Kasumi-1 (cell line): ENCODE measurements at places on chromosomes 7 and 10.
A peak's percentile ranks its signal among the peaks of the same experiment; 100 is the strongest.

DNA sequence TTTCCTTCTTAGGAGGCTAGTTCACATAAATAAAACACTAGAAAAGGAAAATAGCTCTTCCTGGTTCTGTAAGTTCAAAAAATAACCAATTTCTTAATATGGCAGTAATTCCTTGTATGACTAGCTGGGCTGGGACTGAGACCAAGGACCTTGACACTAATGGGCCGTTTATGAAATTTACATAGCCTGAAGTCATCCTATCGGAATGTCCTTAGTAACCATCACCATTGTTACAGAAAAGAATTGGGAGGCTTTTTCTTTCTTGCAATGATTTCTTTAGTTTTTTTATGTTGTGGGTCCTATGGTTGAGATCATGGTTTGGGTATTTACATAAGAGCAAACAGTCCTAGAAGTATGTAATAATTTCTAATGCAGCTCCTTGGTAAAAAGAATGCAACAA is 87.1 kb upstream of the HDAC9 start:
- DNase-seq = no peak

- DNase-seq = no peak
Measured at GRCh38 chr7:3910054-3910453, 609.0 kb downstream of the SDK1 start.

- DNase-seq = no peak
Measured at GRCh38 chr10:132516771-132517725, 20.5 kb upstream of the INPP5A start.

GRCh38 chr7:7099584-7100014 is 82.7 kb upstream of the C1GALT1 start:
- peak; percentile 33 for DNase-seq

DNA sequence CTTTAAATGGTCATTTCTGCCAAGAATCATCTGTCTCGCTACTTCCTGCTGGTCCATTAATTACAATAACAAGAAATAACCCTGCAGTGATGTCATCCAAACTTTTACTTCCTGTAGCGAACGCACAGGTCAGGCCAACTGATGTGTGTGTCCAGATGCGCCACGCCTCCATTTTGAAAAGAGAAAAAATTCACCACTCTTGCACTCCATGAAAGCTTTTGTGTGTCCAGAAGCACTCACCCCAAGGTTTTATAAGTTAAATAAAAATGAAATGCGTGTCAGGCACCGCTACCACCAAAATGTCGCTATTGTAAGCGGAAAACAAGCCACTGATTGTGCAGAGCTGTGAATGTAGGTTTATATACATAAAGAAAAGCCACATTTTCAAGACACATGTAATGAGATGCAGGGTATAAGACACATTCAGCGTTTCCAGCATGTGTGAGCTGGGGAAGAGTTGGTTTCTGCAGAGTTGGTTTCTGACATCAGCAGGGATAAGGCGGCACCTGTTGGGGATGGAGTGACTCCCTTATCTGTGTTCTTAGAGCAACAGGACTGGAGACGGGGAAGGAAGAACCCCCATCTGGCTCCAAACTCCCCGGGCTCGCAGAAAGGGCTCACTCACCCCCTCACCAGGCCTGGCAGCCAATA is 83.3 kb downstream of the CTBP2 start:
- no peak for DNase-seq

GRCh38 chr10:101939008-101939648 is 95.5 kb upstream of the KCNIP2 start:
- no peak for DNase-seq

DNA sequence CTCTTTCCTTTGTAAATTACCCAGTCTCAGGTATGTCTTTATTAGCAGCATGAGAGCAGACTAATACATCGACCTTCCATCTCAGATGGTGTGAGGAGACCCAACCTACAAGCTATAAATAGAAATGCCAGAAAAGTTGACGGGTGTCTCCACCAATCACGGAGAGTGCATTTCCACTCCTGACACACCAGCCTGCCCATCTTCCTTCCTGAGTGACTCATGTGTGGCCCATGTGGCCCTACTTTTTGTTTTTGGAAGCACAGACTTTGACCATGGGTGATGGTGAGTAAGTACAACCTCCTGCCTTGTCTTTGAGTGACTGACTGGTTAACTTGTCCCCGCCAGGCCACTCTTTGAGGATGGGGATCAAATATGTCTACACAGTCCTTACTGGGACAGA is 147.0 kb downstream of the OAT start:
- no peak for DNase-seq

DNA sequence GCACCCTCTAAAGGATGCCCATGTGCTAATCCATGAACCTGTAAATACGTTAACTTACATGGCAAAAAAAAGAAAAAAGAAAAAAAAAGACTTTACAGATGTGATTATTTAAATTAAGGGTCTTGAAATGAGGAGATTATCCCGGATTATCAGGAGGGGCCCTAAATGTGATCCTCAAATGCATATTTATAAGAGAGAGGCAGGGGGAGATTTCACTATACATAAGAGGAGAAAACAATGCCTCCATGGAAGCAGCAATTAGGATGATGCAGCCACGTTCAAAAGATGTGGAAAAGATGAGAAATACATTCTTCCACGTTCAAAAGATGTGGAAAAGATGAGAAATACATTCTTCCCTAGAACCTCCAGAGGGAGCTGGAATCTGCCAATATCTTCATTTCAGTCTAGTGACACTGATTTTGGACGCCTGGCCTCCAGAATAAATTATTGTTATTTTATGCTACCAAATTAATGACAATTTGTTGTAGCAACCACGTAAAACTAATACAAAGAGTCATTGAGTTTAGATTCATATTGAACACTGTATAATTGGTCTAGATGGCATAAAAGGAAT is 328.4 kb upstream of the GNAI1 start:
- no peak for DNase-seq

DNA sequence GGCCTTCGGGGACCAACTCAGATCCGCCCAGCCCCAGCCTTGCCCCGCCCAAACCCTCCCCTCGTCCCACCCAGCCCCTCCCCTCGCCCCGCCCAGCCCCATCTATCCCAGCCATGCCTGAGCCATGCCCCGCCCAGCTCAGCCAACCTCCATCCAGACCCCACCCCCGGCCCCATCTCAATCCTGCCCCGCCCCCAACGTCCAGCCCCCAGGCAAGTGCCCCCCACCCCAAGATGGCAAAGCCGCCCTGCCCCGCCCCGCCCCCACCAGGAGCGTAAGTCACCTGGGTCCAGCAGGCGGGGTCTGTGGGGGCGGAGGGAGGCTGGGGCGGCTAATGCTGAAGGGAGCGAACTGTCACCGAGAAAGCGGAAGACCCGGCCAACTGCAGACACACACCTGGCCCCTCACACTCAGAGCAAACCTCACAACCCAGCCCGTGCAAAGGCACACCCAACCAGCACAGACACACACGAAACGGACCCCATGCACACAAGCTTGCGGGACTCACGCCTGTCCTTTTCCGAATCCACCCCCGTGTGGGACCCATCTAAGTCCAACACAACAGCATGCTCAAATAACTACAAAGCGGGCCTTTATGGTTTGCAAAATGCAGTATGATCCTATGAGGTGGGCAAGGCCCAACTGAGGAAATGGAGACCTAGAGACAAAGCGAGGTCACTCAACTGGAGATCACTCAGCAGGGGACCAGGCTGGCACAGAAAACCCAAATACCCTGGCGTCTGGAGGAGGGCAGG is 11.5 kb upstream of the OGA start:
- DNase-seq = peak; percentile 72

DNA sequence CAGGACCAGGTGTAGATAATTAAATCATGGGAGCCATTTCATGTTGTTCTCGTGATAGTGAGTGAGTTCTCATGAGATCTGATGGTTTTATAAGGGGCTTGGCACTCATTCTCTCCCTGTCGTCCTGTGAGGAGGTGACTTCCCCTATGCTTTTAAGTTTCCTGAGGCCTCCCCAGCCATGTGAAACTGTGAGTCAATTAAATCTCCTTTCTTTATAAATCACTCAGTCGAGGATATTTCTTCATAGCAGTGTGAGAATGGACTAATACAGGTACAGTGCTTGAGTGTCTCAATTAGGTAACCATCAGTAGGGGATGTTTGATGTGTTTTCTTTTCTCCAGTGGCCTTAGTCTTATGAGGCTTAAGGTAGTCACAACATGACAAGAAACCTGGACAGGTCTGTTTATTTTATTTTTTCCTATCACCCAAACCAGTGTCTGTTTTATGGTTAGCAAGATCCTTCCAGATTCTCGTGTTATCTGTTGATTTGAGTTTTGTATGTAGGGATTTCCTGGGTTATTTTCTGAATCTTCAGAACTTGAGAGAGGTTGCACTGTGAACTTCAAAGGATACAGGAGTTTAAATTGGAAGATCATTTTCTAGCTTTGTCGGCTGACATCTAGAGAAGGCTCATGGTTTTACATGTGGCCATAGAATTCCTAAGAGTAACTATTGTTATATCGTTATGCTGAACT is 32.1 kb downstream of the UMAD1 start:
- no peak for DNase-seq

GRCh38 chr7:50349963-50350944 is 45.7 kb downstream of the IKZF1 start:
- no peak for DNase-seq

DNA sequence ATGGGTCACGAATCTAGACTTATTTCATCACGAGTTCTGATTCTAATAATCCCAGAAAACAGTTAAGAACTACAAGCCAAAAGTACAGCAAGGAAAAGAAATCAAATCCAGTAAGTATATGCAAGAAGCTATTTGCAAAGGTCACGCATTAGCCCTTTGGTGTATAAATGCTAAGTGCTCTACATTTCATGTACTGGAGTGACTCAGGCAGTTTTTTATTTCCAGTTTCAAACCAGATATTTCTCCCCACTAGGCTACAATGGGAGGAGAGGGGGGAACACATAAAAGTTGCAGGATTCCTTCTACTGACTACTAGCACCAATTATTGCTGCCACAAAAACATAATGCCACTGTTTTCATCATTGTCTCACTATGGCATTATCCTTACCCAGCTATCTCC is 148.0 kb downstream of the NRCAM start:
- no peak for DNase-seq

DNA sequence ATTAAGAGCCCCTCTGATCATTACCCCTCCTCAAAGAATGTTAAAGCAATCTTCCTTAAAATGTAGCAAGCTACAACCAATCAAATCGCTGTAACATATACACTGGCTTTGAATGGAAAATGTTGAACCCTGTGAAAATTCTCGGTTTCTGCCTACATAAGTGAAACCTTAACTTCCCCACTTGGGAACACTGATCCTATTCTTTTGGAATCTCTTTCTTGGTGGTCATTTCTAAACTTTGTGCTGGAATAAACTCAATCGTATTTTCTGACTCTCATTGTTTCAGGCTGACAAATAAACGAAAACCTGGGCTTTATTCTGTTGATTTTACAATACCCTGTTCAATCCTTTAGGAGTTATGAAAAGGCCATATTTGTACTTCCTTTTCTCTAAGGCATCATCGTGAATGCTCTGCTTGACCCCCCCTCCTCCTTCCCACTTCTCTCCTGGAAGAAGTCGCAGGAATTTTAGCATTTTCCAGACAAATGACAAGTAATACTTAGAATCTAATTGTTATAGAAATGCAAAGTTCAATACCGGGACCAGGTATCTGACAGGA is 155.1 kb upstream of the FAM13C start:
- no peak for DNase-seq

GRCh38 chr7:23043441-23043840 is 29.5 kb upstream of the HYCC1 start:
- DNase-seq = no peak

DNA sequence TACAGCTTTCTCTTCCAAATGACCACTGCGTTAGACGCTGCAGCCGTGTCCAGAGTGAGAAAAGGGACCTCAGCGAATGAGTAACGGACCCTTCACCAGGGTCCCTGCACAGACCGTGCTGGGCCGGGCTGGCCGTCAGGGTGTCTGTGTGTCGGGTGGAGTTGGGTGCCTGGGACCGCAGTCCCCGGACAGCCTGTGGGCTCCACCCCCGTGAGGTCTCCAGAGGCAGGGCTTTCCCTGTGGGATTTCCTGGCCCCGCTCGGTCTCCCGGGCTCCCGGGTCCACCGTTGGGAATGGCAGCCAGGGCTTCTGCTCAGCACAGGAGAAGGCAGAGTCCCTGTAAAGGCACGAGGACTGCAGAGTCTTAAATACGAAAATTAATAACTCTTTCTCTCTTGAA is 509.7 kb downstream of the TCERG1L start:
- no peak for DNase-seq

GRCh38 chr10:21479570-21480315 is 45.7 kb downstream of the SKIDA1 start:
- no peak for DNase-seq

DNA sequence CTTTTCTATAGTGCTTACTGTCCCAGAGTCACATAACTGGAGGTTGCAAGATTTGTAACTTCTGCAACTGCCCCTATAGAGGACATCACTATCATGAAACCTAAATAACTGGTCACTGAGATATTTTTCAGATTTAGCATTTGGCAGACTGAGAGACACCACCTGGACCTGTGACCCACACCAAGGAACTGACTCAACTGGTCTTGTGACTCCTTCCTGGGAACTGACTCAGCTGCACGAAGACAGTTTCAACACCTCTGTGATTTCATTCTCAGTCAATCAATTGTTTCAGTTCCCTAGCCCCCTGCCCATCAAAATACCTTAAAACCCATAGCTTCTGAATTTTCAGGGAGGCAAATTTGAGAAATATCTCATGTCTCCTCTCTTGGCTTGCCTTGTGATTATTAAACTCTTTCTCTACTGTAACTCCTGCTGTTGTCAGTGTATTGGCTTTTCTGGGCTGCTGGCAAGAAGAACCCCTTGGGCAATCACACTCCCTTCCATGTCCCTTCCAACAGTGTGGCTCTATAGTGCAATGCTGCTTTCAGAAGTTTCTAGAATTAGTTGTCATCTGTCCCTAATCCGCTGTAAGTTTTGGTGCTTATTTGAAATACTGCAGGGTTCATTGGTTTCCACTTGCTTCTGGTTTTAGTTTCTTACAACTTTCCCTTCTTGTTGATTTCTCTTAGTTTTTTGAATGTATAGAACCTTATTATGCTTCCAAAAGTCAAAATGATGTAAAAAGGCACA is 127.8 kb upstream of the ADCY1 start:
- DNase-seq = no peak

GRCh38 chr7:107179326-107180164 is 10.7 kb downstream of the HBP1 start:
- DNase-seq = no peak

GRCh38 chr7:123797673-123798531 is 47.1 kb upstream of the HYAL4 start:
- DNase-seq = peak; percentile 54

DNA sequence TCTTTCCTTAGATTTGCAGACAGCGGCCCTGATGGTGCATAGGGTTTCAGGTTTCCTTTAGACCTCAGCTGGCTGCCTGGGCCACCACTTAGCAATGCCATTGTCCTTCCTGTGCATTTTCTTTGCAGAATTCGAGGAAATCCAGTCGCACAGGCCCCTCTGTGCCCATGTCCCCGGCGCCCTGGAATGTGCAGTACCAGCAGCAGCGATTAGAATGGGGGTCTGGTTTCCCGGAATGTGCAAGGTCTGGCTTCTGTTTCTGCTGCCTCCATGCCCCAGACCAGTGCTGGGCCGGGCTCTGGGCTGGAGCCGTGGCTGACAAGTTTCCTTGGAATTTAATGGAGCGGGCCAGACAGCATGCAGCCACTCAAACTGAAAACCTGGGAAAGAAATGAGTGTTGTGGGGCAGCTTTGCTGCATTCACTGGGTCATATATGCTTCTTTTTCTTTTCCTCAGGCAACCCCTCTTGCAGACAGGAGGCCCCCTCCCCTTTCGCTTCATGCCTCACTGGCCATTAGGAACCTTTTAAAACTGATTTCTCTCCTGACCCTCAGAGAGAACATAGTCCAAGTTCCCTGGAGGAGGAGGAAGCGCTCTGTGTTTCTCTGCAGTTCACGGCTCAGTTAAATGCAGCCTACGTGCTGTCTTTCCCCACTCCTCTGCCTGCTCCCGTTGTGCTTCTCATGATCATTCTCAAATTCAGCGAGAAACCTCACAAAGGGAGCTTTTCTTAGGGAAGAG is 14.4 kb downstream of the HTRA1 start:
- DNase-seq = no peak
